Small intestine (tissue), 16 donors: ENCODE measurements at places on chromosomes 12 and 14.

DNA sequence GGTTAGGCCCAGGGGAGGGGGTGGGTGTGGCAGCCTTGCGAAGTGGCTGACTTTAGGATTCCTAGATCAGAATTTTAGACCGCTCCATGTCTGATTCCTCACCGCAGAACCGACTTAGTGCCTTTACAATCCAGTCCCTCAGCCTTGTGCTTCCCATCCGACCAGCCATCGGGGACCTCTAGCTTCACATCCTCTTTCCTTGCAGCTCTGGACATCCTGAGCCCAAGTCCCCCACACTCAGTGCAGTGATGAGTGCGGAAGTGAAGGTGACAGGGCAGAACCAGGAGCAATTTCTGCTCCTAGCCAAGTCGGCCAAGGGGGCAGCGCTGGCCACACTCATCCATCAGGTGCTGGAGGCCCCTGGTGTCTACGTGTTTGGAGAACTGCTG is 557 bp downstream of the COPS7A start:
- DNase-seq, result no peak

GRCh38 chr12:47362126-47362705 is 282.5 kb upstream of the AMIGO2 start:
- DNase-seq, result no peak

DNA sequence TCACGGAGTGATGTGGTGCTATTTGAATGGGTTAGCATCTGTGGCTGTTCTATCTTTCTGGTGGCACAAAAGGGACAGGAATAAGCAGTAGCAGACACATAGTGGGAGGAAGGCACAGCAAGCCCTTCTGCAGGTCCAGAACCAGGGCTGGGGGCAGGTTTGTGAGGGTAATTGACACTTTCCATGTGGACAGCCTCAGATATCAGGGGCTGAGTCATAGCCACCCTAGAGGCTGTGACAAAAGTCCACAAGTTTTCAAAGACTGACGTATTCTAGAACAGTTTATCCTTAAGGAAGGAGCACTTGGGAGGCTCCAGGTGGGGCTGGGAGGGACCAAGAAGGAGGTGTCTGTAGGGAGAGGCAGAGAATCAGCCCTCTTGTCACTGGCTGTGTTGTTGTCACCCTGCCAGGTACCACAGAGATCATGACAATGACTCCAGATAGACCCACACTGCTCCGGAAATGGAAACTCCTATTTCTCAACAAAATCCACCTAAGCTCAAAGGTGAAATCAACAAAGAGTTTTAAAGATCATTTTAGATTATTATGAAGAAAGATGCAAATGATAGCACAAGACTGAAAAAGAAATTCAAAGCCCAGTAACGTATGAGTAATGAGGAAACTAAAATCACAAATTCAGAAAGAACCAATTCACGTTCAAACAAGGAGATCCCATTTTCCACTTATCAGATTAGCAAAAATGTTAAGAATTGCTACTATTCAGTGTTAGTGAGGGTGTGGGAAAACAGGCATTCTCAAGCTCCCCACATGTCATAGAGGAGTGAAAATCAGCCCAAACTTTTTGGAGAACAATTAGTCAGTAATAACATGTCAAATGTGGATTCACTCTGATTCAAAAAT is 48.3 kb downstream of the NFKBIA start:
- peak; percentile 98 for DNase-seq

DNA sequence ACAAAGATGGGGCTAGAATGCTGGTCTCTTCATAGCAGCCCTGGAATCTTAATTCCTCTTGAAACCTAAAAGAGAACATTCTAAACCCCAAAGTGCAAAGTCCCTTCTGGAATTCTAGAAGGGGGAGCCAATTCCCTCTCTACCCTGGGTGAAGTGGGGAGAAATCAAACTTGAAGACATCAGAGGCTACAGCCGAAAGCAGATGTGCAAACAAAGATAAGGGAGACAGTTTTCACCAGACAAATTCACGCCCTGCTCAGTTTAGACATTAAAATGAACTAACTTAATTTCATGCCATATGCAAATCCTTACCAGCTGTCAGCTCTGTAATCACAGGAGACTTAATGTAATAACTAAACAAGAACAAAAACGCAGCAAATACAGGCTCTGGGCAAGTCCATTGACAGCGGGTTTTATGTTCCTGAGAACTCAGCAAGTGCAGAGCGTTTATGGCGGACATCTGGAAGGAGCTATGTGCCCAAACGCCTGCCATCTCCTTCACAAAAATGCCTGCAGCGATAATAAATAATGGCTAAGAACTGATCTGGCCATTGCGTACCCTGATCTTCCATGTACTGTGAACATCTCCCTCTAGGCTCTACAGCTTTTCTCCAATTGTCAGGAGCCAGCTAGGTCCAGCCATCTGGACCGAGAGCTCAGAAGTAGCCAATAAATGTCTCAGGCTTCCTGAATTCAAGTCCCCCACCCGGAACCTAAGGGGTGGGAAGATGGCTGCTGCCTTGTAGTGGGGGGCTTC is 19.1 kb upstream of the FICD start:
- DNase-seq, result no peak

- DNase-seq, result no peak
Measured at GRCh38 chr14:20675669-20676068, 8.7 kb upstream of the RNASE4 start.
